ENCODE measurements at places on chromosomes 1 and 21.

DNA sequence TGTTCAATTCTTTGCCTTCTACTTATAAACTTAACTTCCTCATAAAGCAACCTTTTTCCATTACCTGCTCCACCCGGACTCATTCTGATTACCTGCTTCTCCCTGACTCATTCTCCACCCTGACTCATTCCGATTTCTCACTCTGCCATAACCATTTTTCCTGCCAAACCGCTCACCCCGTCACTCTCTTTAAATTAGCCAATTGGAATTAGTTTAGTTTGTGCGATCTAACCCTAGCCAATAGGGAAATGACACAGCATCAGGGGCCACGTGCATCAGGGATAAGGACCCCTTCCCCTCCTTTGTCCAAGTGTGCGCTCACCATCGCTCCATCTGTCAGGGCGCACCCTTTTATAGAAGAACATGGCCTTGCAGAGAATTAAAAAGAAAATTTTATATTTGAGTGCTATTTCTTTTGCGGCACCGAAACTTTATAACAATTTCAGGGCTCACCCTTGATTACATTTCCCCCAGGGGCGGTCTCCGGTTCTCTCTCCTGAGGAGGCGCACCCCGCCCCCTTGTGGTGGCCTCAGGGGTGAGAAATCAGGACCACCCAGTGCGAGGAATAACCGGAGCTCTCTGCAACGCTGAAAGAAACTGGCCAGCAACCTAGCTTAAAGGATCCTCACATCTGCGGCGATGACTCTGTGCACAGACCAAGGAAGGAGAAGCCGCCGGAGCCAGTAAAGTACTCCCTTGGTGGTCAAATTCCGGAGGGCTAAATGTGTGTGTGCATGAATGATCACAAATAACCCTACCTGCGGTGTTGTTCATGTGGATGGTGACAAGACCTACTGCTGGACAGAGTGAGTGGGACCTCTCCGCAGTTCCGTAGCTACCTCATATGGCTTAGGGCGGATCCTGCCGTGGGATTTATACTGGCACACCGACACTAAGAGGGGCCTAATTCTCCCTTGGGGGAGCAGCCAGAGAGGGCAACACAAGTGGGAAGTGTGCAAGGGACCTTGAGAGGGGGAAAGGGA is 30.3 kb upstream of the CBR3 start:
- no peak for DNase-seq

GRCh38 chr1:44265656-44266358 is 52.5 kb downstream of the DMAP1 start:
- no peak for DNase-seq

- DNase-seq, result no peak
These were observed 121.0 kb downstream of the LRRC40 start for GRCh38 chr1:70084314-70084915.

GRCh38 chr1:161723459-161724141 is 2.3 kb downstream of the FCRLB start:
- DNase-seq, result no peak

DNA sequence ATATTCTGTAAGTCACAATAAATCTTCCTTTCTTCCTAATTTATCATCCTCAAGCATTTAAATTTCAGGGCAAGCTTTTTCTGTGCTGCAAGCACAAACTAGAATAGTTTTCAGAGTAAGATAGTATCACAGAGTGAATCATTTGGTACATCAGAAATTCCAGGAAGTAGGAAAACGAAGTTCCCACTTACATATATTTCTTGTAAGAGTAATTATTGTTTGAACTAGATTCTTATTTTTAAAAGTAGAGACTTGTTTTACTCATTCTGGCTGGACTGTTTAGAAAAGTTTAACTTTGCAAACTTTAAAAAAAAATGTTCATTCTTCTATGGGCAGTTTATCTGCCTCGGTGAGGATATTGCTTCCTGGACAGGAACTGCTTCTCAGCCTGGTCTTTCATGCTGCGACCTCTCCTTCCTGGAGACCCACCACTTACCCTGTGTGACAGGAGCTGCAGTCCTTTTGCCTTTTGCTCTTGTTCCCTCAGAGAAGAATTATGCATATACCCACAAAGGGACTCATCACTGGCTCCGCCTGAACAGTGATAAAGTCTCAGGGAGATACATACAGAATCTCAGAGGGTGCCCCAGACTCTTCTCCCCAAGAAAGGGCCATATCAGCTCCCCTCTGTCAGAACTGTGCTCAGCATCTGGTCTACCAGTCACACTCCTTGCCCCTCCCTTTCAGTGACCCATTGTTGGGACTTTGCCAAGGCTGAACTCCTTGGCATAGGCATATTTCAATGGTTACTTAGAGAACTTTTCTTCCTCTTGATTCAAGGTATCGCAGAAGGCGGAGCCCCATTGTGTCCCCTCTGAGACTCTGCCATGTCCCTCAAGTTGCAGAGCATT is 102.7 kb upstream of the CD55 start:
- no peak for DNase-seq

GRCh38 chr21:46515109-46515508 is 56.4 kb downstream of the DIP2A start:
- no peak for DNase-seq

GRCh38 chr1:167288390-167289074 is 67.8 kb downstream of the POU2F1 start:
- no peak for DNase-seq

GRCh38 chr21:44471996-44472395 is 16.7 kb downstream of the LRRC3 start:
- DNase-seq, result no peak

DNA sequence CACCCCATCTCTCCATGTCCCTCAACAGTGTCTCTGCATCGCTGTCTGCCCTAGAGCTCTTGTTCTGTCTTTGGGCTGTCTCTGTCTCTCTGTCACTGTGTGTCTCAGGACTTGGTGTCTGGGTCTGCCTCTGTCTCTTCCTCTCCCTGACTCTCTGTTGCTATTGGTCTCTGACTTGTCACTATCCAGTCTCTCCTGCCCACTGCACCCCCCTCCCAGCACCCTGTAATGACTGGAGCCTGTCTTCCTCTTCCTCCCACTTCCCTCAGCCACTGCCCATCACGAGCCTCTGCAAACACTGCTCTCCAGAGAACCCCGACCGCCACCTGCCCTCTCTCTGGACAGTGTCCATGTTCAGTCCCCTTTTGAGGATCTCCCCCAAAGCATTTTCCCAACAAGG is 12.1 kb downstream of the PEAR1 start:
- DNase-seq, result no peak

- no peak for DNase-seq
These were observed 7.7 kb downstream of the GOLT1A start for GRCh38 chr1:204206121-204206520.

GRCh38 chr1:53811414-53811851 is 26.7 kb downstream of the NDC1 start:
- no peak for DNase-seq

DNA sequence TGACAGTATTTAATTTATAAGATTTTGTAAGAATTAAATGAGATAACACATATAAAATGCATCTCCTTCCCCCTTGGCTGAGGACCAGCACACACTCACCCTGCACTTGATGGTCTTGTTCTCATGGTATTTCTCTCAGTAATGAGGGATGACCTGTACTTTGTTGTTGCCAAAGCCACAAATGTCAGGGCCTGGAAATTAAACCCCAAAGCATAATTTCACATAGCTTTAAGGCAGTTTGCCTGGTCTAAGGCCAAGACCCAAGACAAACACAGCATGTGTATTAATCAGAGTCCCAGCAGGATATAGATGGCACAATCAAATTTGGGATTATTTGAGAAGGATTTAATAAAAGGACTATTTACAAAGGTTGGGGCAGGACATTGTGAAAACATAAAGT is 48.6 kb upstream of the EPS15 start:
- DNase-seq, result peak; percentile 94

- no peak for DNase-seq
These were observed 113.2 kb downstream of the LRRC53 start for GRCh38 chr1:74399249-74399648.

- DNase-seq, result no peak
These were observed 379.3 kb upstream of the NCAM2 start for GRCh38 chr21:20618878-20619277.

GRCh38 chr1:22143065-22144033 is at the start of gene WNT4:
Gene WNT4, minus strand, starts transcription at chr1:22143097. Its CDS starts 175 bp downstream, at chr1:22142922.
- DNase-seq, result peak; percentile 6

GRCh38 chr1:41618871-41619270 is 134.4 kb upstream of the EDN2 start:
- DNase-seq, result no peak

DNA sequence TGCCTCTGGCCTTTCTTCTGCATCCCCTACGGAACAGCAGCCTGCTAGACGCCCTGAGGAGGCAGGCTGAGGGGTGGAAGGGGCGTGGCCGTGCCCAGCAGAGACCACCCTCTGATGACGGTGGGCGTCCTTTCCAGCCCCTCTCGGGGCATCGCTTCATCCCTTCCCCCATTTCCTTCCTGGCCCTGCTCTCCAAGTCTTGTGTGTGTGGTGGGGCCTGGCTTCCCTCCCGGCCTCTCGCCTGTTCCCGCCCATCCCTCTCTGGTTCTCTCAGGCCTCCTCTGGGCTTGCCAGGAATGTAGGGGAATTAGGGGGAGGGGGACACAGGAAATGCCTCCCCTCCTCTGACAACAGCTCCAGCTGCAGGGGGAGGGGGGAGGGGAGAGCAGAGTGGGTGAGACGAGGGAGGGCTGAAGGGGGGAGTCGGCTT is 51.1 kb downstream of the SKI start:
- peak; percentile 63 for DNase-seq

DNA sequence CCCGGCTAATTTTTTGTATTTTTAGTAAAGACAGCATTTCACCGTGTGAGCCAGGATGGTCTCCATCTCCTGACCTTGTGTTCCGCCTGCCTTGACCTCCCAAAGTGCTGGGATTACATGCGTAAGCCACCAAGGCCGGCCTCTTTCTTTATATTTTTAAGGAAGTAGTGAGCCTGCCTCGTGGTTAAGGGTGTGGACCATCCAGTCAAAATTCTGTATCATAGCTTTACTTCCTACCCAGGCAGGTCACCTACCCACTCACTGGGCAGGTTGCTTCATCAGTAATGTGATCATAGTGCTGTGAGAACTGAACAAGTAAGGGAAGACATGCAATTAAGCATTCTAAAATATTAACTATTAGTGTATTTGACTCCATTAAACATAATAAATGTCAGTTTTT is 8.1 kb upstream of the ACOT7 start:
- DNase-seq, result no peak

GRCh38 chr1:153431928-153432327 is 15.6 kb downstream of the S100A7A start:
- DNase-seq, result no peak

- DNase-seq, result no peak
These were observed 166.9 kb downstream of the COL11A1 start for GRCh38 chr1:102941366-102941947.

GRCh38 chr21:34148419-34148804 is 75.0 kb downstream of the MRPS6 start:
- DNase-seq, result no peak

DNA sequence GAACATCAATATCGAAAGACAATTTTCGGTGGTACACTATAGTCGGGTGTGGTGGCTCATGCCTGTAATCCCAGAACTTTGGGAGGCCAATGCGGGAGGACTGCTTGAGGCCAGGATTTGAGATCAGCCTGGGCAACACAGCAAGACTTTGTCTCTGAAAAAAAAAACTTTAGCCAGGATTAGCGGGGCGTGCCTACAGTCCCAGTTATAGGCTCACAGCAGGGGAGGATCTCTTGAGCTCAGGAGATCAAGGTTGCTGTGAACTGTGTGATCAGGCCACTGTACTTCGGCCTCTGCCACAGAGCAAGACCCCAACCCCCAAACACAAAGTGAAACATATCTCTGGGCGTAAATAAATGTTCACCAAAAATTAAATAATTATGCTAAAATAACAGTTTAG is 1.6 kb downstream of the TADA1 start:
- no peak for DNase-seq

DNA sequence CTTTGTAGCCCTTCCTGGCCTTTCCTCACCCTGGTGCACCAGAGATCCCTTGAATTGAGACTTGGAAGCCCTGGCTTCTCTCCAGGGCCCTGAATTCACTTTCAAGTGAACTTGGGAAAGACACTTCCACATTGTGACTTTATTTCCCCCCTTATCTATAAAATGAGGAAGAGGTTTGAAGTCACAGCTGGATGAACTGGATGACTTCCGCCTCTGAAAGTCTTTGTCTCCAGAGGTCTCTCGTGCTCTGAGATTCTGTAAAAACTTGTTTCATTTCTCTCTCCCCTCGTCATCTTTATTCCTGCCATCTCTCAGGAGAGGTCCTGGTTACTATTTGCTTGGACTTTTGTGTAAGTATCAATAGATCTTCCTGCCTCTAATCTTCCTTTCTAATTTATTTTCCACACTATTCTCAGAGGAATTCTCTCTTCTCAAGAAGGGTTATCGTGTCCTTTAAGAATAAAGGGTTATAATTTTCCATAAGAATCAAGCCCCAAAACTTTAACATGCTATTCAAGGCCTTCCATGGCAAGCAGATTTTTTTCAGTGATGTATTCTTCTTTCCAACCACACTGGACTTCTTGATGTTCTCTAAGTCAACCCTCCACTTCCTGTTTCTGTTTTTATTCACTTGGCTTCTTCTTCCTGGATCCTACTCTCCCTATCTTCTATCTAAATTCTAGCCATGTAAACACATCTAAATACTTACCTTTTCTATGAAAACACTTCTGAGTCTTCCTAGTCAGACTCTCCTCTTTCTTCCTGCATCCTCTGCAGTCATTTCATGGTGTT is 6.5 kb upstream of the RPTN start:
- no peak for DNase-seq

DNA sequence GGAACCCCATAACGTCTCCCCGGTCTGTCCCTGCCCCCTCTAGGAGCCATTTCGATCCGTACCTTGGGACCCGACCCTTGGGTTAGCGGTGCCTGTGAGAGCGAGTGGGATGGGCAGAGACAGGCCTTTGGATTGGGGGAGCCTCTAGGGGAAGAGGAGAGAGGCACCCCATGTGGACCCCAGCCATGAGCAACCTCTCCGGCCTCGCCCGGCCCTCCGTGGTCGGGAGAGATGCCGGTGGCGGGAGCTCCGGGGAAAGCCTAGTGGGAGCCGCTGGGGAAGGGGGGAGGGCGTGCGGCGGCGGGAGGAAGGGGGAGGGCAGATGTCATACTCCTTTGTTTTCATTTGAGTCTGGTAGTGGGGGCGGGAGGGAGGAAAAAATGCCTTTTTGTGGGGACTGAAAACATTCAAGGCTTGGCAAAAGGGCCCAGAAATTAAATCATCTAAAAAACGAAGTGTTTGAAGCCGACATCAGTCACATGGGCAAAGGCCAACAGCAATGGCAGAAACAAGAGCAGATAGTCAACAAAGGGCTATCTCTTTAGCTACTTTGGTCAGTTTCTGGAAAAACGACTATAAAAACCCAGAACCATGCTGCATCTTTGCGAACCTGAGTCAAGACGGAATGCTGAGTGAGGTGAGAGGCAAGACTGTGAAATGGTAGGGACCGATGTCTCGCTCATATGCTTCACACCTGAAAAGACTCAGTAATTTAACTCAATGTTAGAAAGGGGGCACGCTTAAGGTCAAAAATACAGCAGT is 758 bp downstream of the PTBP2 start:
- peak; percentile 57 for DNase-seq

- no peak for DNase-seq
These were observed at the start of gene CHI3L1 for GRCh38 chr1:203186446-203187303. Gene CHI3L1, minus strand, starts transcription at chr1:203186704. Its CDS starts 81 bp downstream, at chr1:203186623.

All from stromal cell of bone marrow (primary cell).